Smooth muscle cell of the umbilical artery (primary cell): ENCODE measurements at places on chromosomes 3 and 15. TPM values are rescaled to one million over a fixed set of nuclear protein-coding genes. Genes with fewer than 3 reads are reported as not detected.

Gene GOLGA8J
- not detected in 2 replicates for total RNA-seq

Gene PLA2G4D
- total RNA-seq = not detected in 2 replicates

Gene SPATA12
- total RNA-seq = not detected in 2 replicates

Gene WDR76
- total RNA-seq = 3.0 and 11.5 TPM in 2 replicates

Gene DMXL2
- 35.8 and 39.2 TPM in 2 replicates for total RNA-seq

Gene RTP1
- not detected in 2 replicates for total RNA-seq

Gene FOXL2
- under 0.01 TPM in 1 of 2 replicates, not detected in the other for total RNA-seq

Gene PPCDC
- total RNA-seq = 6.2 and 7.4 TPM in 2 replicates

Gene OR5K2
- not detected in 2 replicates for total RNA-seq
